RKO (cell line): ENCODE measurements at places on chromosomes 5 and 9.

- DNase-seq = no peak
Observed at GRCh38 chr5:66367814-66368541, 223.9 kb downstream of the SREK1 start.

DNA sequence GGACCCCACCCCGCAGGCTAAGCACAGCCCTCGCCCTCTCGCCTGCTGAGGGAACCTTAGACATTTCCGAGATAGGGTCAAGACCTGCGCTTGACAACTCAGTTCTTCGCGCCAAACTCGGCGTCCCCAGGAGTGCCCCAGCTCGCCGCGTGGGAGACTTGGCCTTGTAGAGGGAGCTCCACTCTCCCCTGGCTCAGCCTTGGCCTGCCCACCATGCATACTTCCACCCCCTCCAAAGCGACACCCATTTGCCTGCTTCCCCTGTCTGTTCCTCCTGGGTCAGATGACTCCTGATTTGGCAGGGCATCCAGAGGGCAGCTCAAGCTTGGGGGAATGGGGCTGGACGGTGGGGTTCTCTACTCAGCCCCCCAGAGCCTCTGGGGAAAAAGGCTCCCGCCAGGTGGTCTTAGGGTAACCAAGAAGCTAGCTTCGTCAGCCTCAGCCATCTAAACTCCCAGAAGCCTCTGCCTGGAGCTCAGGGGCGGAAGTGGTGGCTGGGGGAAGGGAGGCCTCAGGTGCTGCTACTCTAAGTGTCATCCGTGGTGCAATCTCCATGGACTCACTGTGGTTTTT is 560 bp downstream of the DOCK2 start:
- no peak for DNase-seq

- peak; percentile 34 for DNase-seq
Observed at GRCh38 chr5:125798307-125798706, 624.9 kb upstream of the GRAMD2B start.

DNA sequence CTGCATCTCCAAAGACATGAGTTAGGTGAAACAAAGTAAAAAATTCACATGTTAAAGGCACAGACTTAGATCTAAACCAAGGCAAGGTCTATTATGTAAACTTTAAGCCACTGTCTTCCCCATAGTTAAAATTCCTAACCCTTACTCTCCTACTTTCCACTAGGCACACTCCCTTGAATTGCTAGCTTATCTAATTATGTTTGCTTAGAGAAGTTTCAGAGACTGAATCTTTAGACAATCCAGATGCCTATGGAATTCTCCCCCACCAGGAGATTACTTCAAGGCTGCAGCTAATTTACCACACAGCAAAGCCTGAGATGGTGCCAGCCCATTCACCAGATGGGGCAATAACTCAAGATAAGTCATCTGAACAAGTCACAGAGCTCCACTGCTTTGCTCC is 803.1 kb upstream of the COX7C start:
- no peak for DNase-seq

- no peak for DNase-seq
Observed at GRCh38 chr9:3793971-3794383, 268.2 kb upstream of the RFX3 start.

DNA sequence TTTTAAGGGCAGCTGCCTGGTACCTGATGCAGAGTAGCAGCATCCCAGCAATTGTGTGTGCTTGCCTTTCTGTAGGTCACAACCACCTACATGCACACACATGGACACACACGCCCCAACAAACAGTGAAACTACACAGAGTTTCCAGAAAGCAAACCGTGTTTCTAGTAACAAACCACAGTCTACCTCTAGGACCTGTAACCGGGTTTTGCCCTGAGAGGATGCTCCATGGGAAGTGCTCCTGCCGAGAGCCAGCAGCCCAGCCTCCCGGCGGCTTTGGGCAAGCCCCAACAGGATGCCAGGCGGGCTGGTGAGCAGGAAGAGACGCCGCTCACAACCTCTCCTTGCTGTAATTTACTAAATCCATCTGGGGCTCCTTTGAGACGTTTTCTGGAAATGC is 4.1 kb upstream of the TCF7 start:
- DNase-seq = no peak

- no peak for DNase-seq
Observed at GRCh38 chr9:113503131-113503541, 39.6 kb downstream of the RGS3 start.

DNA sequence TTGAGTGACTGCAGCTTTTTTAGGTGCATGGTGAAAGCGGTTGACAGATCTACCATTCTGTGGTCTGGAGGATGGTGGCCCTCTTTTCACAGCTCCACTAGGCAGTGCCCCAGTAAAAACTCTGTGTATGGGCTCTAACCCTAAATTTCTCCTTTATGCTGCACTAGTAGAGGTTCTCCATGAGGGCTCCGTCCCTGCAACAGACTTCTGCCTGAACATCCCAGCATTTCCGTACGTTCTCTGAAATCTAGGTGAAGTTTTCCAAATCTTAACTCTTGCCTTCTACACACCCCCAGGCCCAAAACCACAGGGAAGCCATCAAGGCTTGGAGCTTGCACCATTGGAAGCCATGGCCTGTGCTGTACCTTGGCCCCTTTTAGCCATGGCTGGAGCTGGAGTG is 1898.1 kb upstream of the NUDT12 start:
- no peak for DNase-seq

DNA sequence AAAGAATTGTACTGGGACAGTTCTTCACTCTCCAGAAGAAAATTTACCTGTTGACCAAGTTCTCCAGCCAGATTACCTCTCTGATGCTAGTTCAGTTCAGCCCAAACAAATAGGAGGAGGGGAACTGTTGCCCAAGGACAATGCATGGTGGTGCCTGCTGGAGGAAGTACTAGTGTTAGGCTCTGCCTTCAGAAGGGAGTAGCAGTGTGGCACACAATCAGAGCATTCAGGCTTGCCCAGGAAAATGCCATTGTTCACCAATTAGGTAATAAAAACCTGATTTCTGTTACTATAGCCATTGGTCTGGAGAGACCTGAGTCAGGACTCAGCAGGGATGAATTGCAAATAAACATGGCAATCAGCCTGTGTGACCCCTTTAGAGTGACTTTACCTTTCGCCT is 720.8 kb upstream of the ZNF608 start:
- no peak for DNase-seq

- no peak for DNase-seq
Observed at GRCh38 chr9:115211413-115212124, 93.6 kb upstream of the TNC start.

- no peak for DNase-seq
Observed at GRCh38 chr9:130155647-130156046, 16.6 kb upstream of the NCS1 start.

- no peak for DNase-seq
Observed at GRCh38 chr5:148957591-148958202, 105.2 kb downstream of the SH3TC2 start.

DNA sequence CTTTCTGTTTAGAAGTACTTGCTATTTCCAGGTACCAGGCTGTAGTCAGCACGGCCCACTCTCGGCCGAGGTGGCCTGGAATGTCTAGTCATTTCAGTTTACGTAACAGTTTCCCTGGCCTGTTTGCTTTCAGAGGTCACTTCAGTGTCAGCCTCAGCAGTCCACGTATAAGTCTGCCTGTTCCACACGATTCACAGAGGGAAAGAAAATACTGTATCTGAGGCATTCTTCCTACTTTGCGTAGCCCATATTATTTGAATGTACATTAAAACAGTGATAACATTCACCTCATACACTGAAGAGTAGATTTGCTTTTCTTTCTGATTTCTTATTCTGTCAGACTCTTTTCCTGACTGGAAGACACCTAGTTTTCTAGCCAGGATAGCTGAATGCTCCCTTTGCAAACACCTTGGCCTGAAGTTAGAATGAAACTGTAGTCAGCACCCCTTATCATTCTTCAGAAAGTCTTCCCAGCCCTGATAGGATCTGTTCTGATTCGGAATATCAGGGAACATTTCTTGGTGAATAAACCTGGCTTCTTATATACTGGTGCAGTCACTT is 140.9 kb downstream of the AOPEP start:
- DNase-seq = no peak

- peak; percentile 74 for DNase-seq
Observed at GRCh38 chr5:72920690-72921502, 34.9 kb upstream of the FCHO2 start.

DNA sequence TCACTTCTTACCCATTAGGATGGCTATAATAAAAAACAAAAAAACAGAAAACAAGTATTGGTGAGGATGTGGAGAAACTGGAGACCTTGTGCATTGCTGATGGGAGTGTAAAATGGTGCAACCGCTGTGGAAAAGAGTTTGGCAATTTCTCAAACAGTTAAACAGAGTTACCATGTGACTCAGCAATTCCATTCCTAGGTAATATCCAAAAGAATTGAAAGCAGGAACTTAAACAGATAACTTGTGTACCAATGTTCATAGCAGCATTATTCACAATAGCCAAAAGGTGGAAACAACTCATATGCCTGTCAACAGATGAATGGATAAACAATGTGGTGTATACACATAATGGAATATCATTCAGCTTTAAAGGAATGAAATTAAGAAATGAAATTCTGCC is 28.9 kb downstream of the DCP2 start:
- DNase-seq = no peak

DNA sequence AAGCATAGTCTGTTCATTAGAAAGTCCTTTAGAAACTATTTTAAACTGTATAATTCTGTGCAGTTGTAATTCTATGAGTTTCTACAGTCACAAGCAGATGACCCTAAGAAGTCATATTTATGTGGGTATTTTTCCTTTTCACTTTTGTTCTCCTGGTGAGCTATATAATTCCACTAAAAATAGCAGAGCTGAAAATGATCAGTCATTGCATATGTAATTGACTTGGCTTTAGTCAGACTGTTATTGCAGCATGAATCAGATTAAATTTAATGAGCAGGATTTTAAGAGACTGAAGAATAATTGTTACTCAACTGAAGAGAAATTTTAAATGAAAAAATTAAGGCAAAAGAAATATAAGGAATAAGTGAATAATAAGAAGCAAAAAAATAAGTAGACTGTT is 108.5 kb downstream of the MTREX start:
- peak; percentile 28 for DNase-seq

GRCh38 chr9:77170991-77171699 is 6.2 kb upstream of the VPS13A start:
- no peak for DNase-seq

- DNase-seq = no peak
Observed at GRCh38 chr5:167453246-167454030, 838.0 kb upstream of the WWC1 start.

DNA sequence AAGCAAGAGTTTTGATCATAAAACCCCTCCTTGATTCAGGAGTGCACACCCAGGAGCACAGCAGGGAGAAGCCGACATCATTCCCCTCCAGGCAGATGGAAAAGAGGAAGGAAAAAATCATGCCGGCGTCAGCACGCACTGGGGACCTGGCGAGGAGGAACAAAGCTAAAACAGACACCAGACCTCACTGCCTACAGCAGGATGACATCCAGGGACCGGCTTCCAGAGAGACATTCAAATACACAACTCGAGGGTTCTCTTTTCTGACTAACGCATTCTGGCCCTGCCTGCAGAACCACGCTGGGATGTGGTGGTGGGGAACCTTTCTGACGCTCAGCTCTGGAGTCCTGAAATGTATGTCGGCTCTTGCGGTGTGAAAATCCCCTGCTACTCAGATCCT is 2.7 kb downstream of the UBAC1 start:
- no peak for DNase-seq

- DNase-seq = no peak
Observed at GRCh38 chr9:34687276-34688030, 3.6 kb downstream of the CCL19 start.
